ENCODE measurements at places on chromosomes 12 and 14.

DNA sequence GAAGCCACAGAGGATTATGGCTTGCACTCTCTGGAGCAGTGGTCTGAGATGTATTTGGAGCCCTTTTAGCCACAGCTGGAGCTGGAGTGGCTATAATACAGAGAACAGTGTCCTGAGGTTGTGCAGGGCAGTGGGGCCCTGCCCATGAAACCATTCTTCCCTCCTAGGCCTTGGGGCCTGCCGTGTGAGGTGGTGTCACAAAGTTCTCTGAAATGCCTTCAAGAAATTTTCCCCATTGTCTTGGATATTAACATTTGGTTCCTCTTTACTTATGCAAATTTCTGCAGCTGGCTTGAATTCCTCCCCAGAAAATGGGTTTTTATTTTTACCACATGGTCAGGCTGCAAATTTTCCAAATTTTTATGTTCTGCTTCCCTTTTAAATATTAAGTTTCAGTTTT lies 79.3 kb downstream of the UNC79 start:
- no peak for DNase-seq

GRCh38 chr14:100765991-100766390 lies 39.3 kb downstream of the DLK1 start:
- DNase-seq: no peak

DNA sequence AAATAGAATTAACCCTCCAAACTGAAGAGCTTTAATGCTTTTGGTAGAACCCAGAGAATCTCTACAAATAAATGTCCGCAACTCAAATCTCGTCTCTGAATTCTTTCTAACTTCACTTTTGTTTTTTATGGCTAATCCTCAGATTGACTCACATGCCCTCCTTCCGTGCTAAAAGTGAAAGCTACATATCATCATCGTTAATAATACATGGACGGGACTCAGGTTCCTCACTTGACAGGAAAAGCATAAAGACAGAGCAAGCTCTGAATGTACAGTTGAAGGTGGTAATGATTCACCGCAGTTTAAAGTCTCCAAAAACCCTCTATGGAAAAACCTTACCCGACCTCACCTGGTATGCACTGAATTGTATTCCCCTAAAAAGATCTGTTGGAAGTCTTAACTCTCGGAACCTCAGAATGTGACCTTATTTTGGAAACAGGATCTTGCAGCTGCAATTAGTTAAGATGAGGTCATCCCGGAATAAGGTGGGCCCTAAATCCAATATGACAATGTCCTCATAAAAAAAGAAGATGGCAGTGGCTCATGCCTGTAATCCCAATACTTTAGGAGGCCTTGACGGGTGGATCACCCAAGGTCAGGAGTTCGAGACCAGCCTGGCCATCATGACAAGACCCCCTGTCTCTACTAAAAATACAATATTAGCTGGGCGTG lies 147.4 kb upstream of the FOXN3 start:
- DNase-seq: no peak

DNA sequence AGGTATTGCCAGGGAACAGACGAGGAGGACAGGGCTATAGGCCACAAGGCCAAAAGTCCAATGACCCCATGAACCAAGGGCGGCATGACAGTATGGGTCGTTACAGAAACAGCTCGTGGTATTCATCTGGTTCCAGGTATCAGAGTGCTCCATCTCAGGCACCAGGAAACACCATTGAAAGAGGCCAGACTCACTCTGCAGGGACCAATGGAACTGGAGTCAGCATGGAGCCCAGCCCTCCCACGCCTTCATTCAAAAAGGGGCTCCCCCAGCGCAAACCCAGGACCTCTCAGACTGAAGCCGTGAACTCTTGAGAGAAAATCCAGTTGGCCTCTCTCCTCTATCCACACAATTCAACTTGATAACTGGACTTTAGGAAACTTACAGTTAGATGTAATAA lies 12.9 kb upstream of the KCNH3 start:
- DNase-seq: no peak
